MCF 10A (cell line): ENCODE measurements at places on chromosomes 2 and 18. TPM values are rescaled to one million over a fixed set of nuclear protein-coding genes. Genes with fewer than 3 reads are reported as not detected.
A peak's percentile ranks its signal among the peaks of the same experiment; 100 is the strongest.

CPLX4 gene
- total RNA-seq, result not detected in 2 replicates

SLC23A3 gene
- 1.7 and 2.6 TPM in 2 replicates for total RNA-seq

- peaks cover 4% of the 10 kb centered on the region for H3K4me1 ChIP-seq
- DNase-seq, result no peak
- H3K36me3 ChIP-seq, result no peaks in the 10 kb centered on the region
These were observed 66.4 kb upstream of the MMADHC start for GRCh38 chr2:149653831-149654445.

- H3K36me3 ChIP-seq, result no peaks in the 10 kb centered on the region
- no peaks in the 10 kb centered on the region for H3K27me3 ChIP-seq
- H3K27ac ChIP-seq, result no peak overlapping the region
- peak; percentile 47 for DNase-seq
These were observed 114.7 kb downstream of the DNAH6 start for GRCh38 chr2:84631047-84631446.

DNA sequence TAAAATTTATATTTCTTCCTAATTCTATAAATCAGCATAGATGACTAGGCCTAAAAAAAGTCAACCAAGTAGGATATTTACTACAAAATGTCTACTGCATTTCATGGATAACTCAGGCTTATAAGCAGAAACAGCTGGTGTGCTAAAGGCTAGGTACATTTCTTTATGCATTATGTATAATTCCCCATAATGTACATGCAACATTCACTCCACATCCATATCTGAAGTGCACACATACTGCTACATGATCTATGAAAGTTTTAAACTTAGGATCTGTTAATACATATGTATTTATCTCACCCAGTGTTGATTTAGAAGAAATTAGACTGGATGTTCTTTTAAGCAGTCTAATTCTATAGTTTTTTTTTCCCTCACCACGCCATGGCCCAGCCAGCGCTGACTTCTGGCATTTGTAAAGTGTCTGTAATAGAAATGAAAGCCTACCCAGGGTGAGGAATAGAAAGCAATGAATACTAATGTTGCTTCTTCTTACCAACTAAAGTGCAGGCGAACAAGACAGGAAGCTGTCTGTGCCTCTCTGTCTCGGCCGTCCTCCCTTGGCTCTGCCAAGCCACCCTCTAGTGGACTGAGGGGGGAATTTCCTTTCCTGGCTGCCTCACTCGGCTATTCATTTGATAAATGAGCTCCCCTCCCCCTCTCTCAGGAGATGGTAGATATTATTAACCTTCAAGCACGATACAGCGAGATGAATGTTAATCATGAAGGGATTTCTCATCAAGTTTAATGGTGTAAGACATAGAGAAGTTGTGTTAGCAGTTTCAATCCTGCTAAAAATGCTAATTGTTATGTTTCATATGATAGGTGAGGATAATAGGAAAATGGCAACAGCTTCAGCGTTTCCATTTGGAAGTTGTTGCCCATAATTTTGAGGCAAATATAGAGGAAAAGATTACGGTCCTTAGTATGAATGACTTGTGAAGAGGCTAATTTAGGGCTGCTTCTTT, 384.5 kb downstream of the MTX2 start:
- no peak overlapping the region for H3K27ac ChIP-seq
- peaks cover 29% of the 10 kb centered on the region for H3K27me3 ChIP-seq
- H3K4me3 ChIP-seq, result no peak overlapping the region
- peaks cover 5% of the 10 kb centered on the region for H3K4me1 ChIP-seq
